Cardiac septum (tissue), 1 donor: ENCODE measurements at places on chromosomes 7 and 10. TPM values are rescaled to one million over a fixed set of nuclear protein-coding genes. Genes with fewer than 3 reads are reported as not detected.

The MRLN gene
- not detected for total RNA-seq

DNA sequence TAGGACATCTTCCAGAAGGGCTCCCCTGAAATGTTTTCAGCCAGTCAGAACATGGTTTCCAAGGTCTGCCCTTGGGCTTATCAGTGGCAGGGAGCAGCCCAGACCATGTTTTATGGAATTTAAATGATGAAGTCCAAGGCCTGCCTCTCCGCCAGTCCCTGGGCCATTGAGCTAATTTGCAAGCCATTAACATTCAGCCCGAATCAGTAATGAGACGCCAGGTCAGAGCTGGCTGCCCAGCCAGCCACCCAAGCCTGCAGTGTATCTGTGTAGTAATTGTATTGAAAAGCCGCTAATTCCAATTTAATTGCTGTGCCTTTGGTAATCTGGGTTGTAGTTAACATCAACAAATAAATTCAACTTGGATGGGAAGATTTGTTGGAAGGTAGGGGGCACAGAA lies 131.4 kb downstream of the PAXIP1 start:
- no peak for DNase-seq

DNA sequence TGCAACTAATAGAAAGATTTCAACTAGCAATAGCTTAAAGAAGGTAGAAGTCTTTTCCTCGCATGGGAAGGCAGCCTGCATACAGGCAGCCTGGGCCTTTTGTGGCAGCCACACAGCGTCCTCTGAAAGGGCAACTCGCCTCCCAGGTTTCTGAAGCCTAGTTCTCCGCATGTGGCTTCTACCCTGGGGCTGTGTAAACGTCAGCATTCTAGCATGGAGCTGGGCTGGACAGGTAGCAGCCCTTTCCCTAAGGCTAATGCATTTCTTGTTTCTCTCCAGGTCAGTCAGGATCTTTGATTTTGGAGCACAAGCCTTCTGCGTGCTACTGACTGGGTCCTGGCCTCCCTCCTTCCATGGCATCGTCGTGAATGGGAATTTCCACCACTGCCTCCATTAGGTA lies 23.8 kb upstream of the SEC61G start:
- no peak for DNase-seq

DNA sequence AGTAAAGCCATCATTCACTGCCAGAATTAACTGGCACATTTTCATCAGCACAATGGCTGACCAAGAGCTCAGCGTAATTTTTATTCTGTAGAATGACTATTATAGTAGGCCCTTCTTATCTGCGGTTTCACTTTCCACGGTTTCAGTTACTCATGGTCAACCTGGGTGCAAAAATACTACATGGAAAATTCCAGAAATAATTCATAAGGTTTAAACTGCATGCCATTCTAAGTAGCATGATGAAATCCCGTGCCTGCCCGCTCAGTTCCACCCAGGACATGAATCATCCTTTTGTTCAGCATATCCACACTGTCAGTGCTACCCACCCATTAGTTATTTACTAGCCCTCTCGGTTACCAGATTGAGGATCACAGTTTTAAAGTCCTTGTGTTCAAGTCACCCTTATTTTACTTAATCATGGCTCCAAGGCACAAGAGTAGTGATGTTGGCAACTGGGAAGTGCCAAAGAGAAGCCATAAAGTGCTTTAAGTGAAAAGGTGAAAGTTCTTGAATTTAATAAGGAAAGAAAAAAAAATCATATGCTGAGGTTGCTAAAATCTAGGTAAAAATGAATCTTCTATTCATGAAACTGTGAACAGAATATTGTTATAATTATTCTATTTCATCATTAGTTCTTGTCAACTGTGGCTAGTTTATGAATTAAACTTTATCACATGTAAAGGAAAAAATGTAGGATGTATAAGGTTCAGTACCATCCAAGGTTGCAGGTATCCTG lies 204.9 kb downstream of the DOCK4 start:
- DNase-seq, result no peak
